GM13976 (cell line): ENCODE measurements at places on chromosomes 7 and 10.

DNA sequence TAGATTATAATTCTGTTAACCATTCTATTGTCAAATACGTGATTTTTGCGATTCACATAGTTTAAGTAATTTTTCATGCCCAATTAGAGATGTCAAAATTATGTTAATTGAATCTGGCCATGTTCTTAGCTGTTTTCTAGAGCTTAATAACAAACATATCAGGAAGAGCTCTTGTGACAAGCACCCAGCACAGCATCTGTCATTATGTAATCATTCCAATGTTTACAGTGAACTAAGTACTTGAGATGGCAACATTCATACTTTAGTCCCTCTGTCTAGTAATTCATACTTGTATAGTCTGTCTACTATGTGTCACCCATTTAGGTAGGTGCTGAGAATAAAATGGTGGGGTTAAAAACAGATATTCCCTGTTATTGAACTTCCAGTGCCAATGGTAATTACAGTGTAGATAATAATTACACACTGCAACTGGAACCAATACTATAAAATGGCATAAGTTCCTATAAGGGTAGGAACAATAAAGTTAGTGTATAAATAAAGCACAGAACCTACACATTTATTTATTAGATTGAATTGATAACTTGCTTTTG lies 55.2 kb downstream of the ZEB1 start:
- no peak for DNase-seq

GRCh38 chr10:117530791-117531190 lies 11.8 kb upstream of the EMX2 start:
- DNase-seq = no peak

DNA sequence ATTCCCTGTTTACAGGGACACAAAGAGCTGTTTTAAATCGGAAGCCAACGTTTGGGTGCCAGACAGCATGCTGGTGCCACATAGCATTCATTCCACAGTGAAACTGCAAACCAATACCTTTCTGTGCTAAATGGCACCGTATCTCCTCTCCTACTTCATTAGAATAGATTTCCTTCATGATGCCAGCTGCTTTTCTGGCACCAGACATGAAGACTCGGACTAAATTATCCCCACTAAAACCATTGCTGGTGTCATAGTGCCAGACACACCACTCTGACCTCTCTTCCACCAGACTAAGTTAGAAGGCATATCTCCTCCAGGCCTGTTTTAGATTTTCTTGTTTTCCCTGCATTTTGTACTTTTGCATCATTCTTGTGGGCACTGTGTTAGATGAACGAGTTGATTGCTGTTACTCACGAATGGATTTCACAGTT lies 155.1 kb downstream of the ETV1 start:
- DNase-seq = no peak

GRCh38 chr10:52677086-52677485 lies 95.5 kb downstream of the MBL2 start:
- DNase-seq = no peak

GRCh38 chr7:158772916-158773315 lies 56.4 kb downstream of the ESYT2 start:
- DNase-seq = no peak

- no peak for DNase-seq
These were observed 8.1 kb downstream of the BLVRA start for GRCh38 chr7:43766564-43766963.

GRCh38 chr7:107430057-107430456 lies 39.8 kb upstream of the GPR22 start:
- no peak for DNase-seq

- no peak for DNase-seq
These were observed 323.1 kb downstream of the SUGCT start for GRCh38 chr7:40457776-40458480.

DNA sequence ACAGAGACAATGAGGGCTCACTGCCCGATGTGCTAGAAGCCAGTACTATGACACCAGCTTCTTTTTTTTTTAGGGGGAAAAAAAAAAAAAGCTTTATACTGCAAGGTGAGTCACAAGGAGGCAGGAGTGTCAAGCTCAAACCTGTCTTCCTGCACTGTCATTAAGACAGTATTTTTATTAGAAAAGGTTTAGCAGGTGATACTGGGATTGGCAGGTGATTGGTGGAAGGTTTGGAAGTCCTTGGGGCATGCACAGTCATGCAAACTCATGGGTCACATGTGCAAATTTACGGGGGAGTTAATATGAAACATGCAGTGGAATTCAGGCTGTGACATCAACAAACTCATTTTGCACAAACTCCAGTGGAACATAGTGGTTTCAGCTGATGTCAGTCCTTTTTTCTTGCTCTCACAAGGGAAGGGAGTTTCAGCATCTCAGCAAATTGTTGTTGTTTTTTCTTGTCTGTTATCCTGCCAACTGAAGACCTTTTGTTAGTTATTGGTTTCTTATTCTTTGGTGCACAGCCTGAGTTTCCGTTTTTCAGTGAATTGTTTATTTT lies 530.6 kb downstream of the ANKRD7 start:
- DNase-seq = no peak

DNA sequence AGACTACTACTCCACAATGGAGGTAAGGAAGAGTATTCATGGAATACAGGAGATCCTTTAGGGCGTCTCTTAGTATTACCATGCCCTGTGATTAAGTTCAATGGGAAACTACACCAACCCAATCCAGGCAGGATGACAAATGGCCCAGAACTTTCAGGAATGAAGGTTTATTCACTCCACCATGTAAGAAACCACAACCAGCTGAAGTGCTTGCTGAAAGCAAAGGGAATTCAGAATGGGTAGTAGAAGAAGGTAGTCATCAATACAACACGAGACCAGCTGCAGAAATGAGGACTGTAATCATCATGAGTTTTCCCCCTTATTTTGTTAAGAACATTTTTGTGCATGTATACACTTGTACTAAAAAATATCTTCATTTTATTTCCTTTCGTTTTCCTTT lies 76.6 kb downstream of the GPR37 start:
- DNase-seq = no peak

- no peak for DNase-seq
These were observed 622 bp upstream of the P4HA1 start for GRCh38 chr10:73097305-73097670.

DNA sequence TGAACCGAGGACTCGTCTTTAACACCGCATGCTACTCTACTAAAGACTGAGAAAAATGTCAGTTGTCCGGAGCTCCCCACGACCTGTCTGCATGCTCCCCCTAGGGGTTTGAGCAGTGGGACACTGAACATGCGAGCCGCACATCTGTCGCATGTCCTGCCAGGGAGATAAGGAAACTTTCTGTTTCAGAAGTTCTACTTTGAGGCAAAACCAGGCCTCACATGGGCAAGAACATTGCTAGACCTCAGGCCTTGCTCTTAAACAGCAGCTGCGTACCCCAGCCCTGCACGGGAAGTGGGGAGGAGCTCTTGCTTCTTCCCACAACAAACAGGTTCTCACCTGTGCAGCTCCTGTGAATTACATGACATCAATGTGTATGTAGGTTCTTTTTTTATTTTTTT lies 30.3 kb upstream of the HERPUD2 start:
- DNase-seq = peak; percentile 64

DNA sequence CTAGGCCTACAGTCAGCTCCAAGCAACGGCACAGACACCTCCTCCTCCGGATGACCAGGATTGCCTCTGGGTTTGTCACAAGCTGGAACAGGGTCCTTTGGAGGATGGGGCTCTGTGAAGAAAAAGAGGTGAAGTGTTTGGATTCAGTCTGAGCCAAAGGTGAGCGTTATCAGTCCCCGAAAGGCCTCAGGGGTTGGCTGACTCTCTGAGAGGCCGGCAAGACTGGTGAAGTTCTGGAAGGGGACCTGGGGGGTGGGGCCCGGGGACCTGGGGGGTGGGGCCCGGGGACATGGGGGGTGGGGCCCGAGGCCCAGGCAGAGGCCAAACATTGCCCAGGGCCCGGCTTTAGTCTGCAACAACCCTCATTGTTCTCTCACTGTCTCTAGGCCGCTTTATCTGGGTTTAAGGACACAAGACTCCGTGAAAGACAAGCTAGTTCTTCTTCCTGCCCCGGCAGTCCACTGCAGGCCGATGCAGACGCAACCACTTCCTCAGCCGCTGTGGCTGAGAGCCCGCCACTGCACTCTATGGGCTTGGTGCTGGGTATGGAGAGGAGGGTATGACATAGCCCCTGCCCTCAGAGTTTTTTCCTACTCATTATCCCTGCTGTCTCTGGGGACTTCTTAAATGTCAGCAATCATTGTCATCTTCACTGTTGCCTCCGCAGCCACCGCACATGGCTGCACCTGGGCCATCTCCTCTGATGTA lies 27.4 kb upstream of the PSAP start:
- DNase-seq = no peak

DNA sequence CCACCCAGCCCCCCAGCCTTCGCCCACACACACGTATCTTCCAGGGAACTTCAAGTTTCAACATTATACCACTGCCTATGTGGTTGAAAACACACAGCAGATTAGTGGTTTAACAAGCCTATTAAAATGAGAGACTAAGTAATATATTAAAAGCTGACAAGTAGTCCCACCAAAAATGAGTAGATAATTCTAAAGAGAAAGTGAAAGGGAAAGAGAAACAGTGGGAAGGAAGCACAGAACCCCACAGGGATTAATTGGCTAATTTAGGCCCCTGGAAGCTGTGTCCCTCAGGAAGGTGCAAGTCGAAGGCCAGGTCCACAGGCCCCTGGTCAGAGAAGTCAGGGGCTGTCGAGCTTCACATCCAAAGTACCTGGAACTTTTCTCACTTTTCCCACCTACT lies 210.5 kb upstream of the YAE1 start:
- no peak for DNase-seq

DNA sequence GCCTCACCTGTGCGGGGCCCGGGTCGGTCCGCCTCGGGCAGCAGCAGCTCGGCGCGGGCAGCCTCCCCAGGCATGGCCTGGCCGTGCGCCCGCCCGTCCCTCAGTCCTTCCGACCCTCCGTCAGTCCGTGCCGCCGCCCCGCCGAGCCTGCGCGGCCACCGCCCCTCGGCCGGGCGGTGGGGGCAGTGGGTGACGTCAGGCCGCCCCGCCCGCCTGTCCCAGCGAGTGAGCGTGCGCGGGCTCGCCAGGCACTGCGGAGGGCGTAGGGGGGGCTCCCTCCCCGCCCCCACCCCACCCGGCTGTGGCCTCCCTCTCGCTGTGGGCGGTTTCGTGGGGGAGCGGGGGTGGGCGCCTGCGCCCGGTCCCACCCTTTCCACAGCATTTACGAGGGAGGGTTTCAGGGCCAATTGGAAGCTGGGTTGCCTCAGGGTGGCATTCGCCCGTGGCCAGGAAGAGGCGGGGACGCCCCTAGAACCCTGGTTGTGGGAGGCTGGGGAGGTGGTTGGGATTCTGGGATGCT lies at the start of gene NACAD:
Gene NACAD (minus strand): TSS at position 149 of the 520 bp plus-strand sequence. CDS start 75 bp downstream, at position 74.
- peak; percentile 60 for DNase-seq

- no peak for DNase-seq
These were observed 6.5 kb downstream of the SLC13A1 start for GRCh38 chr7:123193235-123193634.

DNA sequence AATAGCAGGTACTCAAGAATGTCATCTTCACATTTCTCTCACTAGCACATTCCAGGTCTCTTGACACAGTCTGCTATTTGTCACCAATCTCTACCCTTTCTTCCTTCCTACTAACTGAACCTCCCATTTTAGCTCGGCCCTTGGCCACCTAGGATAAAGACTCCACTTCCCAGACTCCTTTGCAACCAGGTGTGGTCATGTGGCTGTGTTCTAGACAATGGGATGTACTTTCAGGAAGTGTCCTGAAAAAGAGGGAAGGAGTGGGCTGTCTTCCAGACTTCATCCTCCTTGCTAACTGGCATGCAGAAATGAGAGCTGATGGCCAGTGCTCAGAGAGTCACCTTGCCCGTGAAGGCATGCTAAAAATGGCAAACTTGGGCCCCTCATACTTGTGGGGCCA lies 139.2 kb downstream of the AMPH start:
- no peak for DNase-seq

GRCh38 chr10:49277973-49278372 lies 21.0 kb upstream of the C10orf71 start:
- DNase-seq = no peak

- no peak for DNase-seq
These were observed 14.0 kb upstream of the GRIFIN start for GRCh38 chr7:2490181-2490651.

GRCh38 chr10:75170215-75170614 lies 40.4 kb upstream of the VDAC2 start:
- DNase-seq = no peak

DNA sequence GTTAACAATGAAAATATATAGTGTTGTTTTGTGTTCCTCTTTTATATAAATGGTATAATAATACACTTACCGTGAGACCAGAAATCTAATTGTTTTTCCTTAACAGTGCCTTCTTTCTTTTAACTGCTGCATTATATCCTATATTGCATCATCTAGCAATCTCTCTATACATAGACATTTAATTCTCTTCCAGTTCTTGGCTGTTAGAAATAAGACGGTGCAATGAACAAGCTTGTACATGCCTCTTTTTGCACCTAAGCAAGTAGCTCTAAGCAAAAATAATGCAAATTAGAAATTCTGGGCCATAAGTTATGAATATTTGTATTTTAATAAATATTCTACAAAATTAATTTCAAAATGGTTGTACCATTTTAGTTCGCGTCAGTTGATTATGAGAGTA lies 55.9 kb upstream of the AHR start:
- no peak for DNase-seq

DNA sequence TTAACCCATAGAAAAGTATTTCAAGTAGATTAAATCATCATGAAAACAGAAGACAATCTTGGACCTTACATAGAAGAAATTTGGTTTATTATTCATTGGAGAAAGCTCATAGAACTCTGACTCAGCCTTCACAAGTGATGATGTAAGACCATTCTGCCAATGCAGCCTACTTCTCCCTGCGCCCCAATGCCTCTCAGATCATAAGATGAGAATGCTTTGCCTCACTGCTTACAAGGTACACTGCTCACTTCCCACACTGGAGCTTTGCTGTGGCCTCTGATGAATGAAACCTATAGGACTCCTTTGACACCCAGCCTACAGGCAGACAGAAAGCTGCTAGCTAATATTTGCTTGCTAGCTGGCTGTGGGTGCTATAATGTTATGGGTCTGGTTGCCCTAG lies 569.4 kb upstream of the STEAP1 start:
- no peak for DNase-seq

- no peak for DNase-seq
These were observed 84.4 kb downstream of the KLF6 start for GRCh38 chr10:3700531-3701076.

DNA sequence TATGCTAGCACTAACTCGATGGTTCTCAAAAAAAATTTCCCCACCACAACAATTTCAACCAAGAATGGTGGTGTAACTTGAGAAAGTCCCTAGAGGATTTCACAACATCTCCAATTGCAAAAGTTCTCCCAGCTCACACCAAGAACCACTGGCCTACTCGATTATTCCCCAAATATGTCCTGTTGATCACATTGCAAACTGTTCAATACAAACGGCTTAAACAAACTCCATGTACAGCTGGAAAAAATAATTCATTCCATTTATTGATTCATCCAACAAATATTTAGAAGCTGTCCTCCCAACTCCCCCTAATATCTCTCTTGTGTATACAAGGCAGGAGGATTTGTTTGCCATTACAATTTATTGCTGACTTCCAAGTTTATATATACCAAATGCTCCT lies 19.1 kb downstream of the TMEM176B start:
- no peak for DNase-seq

- DNase-seq = no peak
These were observed 201.4 kb downstream of the TNS3 start for GRCh38 chr7:47380325-47381133.
